Activated naive CD4-positive, alpha-beta T cell (primary cell): ENCODE measurements at places on chromosomes 11 and 22.

- no peak for DNase-seq
Measured at GRCh38 chr11:19853016-19853415, 140.4 kb downstream of the NAV2 start.

DNA sequence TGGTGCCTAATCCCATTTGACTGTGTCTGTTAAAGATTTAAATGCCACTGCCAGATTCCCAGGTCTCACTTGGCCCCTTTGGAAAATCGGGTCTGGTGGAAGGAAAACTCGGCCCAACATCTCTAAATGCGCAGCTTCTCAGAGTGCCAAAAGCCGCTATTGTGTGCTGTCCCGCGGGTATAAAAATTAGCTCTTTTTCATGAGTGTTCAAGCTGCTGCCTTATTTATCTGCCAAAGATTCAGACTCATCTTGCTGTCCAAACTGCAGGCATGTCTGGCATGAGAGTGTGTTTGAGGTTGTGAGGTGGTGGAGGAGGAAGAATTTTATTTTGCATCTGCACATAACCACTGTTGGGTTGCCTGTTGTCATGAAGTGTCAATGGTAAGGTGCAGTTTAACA is 91.4 kb downstream of the NELL1 start:
- no peak for DNase-seq

DNA sequence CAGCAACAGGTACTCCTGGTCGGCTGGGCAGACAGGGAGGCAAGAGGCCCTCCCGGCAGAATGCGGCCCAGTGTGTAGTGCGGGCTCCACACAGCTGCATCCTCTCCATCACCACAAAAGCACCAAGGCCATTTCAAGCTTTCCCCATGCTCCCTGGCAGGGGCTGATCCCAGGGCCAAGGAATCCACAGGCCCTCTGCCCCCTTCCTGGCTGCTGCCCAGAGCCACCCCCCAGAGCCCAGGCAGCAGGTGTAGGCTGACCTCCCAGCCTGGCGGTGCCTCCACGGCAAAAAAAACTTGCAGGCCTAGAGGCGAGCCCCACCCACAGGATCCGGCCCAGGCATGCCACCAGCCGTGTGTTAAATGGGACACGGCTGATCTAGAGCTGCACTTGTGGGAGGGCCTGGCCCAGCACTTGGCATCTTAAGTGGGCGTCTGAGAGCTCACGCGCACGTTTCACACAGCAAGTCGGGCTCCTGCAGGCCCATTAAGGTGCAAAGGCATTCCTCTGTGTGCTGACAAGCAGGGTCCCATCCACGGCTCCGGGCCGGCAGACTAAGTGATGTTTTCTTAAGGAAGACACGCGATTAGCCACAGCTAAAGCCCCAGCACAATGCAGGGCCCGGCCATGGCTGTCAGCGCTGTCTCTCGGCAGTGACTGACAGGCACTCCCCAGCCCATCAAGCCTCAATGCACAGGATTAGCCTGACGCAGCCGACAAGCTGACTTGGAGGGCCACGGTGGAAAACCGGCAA is 19.8 kb upstream of the GNB1L start:
- no peak for DNase-seq

DNA sequence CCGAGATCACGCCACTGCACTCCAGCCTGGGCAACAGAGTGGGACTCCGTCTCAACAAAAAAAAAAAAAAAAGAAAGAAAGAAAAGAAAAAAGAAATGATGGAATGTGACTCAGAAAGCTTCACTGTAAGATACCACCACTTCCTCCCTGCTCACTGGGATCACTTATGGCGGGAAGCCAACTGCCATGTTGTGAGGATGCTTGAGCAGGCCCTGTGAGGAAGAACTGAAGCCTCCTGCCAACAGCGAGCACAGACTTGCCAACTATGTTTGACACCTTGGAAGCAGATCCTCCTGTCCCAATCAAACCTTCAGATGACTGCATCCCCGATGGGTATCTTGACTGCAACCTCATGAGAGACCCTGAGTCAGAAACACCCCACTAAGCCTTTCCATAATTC is 8.3 kb downstream of the SEC14L6 start:
- DNase-seq = no peak

GRCh38 chr11:35938231-35938630 is 5.6 kb upstream of the LDLRAD3 start:
- no peak for DNase-seq

DNA sequence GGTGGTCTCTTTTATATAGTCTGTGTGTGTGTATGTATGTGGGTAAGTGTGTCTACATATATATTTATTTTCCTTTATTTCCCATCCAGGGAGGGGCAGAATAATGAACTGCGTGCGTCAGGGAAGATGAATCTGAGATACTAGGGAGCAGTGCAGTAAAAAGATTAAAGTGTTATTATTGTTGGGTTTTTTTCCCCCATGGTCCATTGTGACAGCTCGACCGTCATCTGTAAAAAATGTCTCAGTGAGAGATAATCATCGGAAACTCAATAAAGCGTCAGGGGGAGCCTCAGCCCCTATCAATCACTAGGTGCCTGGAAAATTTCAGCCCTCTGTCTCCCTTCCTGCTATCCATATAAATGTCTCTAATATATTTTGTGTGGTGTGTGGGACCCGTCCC is 64.6 kb downstream of the CLPB start:
- no peak for DNase-seq
